Osteoblast (primary cell): ENCODE measurements at places on chromosomes 2 and 18.

DNA sequence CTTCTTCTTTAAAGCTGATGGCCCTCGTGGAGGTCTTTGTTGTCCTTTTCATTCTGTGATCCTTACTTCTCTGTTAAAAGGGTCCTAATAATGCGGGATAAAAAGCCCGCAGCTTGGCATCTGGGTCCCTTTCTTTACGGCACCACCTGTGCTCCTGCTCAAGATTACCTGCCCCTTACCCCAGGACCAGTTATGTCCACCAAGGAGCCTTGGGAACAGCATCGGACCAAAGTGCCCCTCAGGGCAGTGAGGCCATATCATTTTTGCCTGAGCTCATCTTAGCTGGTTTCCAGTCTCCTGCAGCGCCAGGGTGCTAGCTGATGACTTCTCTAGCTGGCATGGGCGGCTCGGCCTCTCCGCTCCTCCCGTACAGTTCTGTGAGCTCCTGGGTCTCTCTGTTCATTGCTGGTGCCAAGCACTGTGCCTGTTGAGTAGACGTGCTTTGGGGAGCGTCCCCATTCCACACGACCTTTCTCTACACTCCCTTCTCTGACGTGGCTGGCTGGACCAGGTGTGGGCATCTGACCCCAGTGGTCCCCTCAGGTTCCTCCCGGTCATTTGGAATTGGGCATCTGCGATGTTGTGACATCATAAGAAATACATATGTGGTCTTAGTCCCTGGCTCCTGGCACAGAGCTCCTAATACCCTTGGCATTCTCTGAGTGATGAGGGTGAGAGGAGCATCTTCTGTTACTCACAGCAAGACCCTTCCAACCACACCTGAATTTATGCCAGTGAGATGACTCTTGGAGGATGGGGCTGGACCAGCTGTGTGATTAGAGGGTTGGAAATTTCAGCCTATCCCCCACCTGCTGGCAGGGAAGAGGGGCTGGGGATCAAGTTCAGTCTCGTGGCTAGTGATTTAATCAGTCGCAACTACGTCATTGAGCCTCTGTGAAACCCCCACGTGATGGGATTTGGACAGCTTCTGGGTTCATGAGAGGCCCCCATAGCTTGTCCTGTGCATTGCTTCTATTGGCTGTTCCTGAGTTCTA is 134.2 kb upstream of the HS6ST1 start:
- H3K36me3 ChIP-seq, result no peaks in the 10 kb centered on the region
- DNase-seq, result peak; percentile 53
- no peak overlapping the region for H3K27ac ChIP-seq
- H3K27me3 ChIP-seq, result peaks cover 4% of the 10 kb centered on the region
- no peak overlapping the region for H3K4me3 ChIP-seq

DNA sequence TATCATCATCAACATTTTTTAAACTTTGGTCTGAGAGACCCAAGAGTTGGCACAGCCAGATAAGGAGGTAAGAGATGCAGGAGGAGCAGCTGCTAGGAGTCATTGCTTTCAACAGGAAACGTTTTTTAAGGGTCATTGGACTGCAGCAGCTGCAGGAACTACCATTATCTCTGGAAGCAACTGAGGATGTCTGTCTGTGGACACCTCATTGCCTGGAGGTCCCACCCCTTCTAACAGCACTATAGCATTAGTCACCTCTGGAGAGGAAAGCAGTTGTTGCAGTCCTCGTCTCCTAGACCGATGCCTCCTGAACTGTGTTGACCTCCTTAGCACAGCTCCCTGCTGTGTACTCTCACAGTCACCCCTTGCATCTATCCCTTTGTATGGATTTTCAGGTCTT is 21.5 kb upstream of the FSHR start:
- no peaks in the 10 kb centered on the region for H3K27me3 ChIP-seq
- DNase-seq, result no peak

DNA sequence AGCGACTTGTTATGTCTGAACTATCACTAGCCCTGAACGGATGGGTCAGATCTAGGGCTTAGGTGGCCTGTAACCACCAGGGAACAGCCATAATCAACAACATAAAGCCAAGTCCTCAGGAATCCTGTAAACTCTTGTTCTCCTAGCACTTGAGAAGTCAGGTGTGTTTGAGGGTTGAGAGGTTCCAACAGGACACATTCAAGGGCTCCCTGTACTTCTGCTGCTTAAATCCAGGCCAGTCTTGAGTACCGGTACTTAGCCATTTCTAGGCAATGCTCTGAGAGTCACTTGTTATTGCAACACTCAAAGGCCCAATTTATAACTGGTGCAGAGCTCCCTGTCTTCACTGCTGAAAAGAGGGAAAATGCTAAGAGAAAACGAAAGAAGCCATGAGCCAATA is 21.6 kb upstream of the SLC40A1 start:
- no peak overlapping the region for H3K4me3 ChIP-seq
- H3K4me1 ChIP-seq, result no peaks in the 10 kb centered on the region
- no peak for DNase-seq

- no peak overlapping the region for H3K27ac ChIP-seq
- no peak overlapping the region for H3K4me3 ChIP-seq
- DNase-seq, result peak; percentile 15
- H3K36me3 ChIP-seq, result no peaks in the 10 kb centered on the region
Measured at GRCh38 chr2:58762176-58762781, 521.2 kb upstream of the FANCL start.

DNA sequence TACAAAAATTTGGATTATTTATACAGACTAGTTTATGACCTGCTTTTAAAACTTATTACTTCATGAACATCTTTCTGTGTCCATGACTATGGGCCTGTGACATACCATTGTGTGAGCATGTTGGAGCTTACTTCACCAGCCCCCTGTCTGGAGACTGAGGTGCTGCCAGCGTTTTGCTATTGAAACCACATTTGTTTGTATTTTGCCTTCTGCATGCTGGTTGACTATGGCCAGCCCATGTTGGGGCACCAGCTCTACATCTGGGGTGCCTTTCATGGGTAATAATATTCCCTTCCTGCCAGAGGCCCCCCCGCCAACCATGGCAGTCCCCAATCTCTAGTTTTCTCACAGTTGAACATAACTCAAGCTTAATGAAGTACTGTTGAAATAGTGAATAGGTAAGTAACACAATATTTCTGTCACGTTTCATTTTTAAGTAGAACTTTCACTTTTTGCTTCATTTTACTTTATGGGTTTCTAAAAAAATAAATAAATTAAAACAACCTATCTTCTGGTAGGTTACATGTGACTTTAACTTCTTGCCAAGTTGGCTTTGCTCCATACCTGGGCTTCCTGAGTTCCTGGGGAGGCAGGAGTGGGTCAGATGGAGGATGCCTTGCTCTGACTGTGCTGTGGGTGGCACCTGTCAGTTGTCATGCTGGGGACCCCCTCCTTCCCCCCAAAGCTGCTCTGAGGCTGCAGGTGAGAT is 63.9 kb downstream of the DGKD start:
- no peaks in the 10 kb centered on the region for H3K27me3 ChIP-seq
- H3K4me1 ChIP-seq, result peaks cover 46% of the 10 kb centered on the region
- no peak for DNase-seq
- H3K27ac ChIP-seq, result peak overlapping the region; percentile 31
- no peak overlapping the region for H3K4me3 ChIP-seq
- H3K36me3 ChIP-seq, result no peaks in the 10 kb centered on the region

GRCh38 chr18:46283895-46284295 is 179.7 kb downstream of the HAUS1 start:
- H3K27ac ChIP-seq, result no peak overlapping the region
- no peak for DNase-seq
- no peaks in the 10 kb centered on the region for H3K36me3 ChIP-seq
